ENCODE measurements at places on chromosomes 13 and 19. TPM values are rescaled to one million over a fixed set of nuclear protein-coding genes. Genes with fewer than 3 reads are reported as not detected.

BRSK1 gene
- 0.19 TPM for total RNA-seq

OR7A5 gene
- total RNA-seq = not detected

GAPDHS gene
- not detected for total RNA-seq

TMEM238 gene
- total RNA-seq = 1.7 TPM

FGF9 gene
- total RNA-seq = 5.3 TPM

MEIS3 gene
- 9.8 TPM for total RNA-seq

CEACAM3 gene
- total RNA-seq = 20.3 TPM

GPR4 gene
- total RNA-seq = 11.6 TPM

KCNC3 gene
- 0.31 TPM for total RNA-seq

ZNF382 gene
- total RNA-seq = 0.79 TPM

CEACAM20 gene
- not detected for total RNA-seq

MCEMP1 gene
- total RNA-seq = 4.0 TPM

MYO9B gene
- 52.7 TPM for total RNA-seq

ASF1B gene
- 2.5 TPM for total RNA-seq

PNMA8A gene
- total RNA-seq = 0.72 TPM

SIGLEC14 gene
- total RNA-seq = 12.6 TPM

LILRB3 gene
- total RNA-seq = 11.7 TPM

ERICH4 gene
- total RNA-seq = not detected

SULT2A1 gene
- total RNA-seq = not detected

LHB gene
- not detected for total RNA-seq

FNDC3A gene
- 59.8 TPM for total RNA-seq

PSG6 gene
- total RNA-seq = not detected

ZNF560 gene
- not detected for total RNA-seq

ZNF415 gene
- 8.5 TPM for total RNA-seq

POGLUT2 gene
- total RNA-seq = 6.0 TPM
